ENCODE measurements at places on chromosomes 3 and 15.

DNA sequence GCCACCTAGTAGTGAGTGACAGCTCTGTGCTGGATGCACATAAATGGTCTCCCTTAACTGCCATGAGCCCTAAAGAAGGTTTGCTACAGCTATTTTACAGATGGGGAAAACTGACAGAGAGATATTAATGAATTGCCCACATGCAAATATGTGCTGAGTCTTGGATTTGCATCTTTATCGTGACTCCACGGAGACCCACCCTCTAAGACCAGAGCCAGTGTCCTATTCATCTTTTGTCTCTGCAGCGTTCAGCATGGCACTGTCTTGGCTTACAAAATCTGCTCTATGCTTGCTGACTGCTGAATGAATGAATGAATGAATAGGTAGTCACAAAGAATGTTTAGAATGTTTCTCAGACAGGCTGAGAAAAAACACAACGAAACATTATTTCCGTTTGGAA lies 48.3 kb downstream of the BTD start:
- H3K27me3 ChIP-seq: no peaks in the 10 kb centered on the region
- H3K36me3 ChIP-seq: peaks cover 4% of the 10 kb centered on the region
- no peak overlapping the region for H3K27ac ChIP-seq
- no peak for DNase-seq
- no peak overlapping the region for H3K4me3 ChIP-seq

DNA sequence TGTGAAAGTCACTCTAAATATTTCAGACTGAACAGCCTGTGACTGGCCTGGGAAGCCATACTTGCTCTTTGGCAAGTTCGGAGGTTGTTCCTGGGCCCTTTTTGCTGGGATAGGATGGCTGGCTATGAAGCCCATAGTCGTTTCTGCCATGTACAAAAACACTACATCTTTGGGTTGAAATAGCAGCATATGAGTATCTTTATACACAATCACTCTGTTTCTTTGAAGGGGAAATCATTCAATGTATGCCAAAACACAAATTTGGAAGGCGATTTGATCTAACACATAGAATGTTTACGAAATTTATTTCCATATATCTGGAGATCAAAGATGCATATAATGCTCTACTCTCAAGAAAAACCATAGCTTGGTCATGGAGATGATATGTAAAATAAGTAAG lies 192.9 kb downstream of the SQOR start:
- DNase-seq: no peak
- H3K4me3 ChIP-seq: no peak overlapping the region
- H3K27me3 ChIP-seq: no peaks in the 10 kb centered on the region
- no peaks in the 10 kb centered on the region for H3K4me1 ChIP-seq
- no peaks in the 10 kb centered on the region for H3K36me3 ChIP-seq
- no peak overlapping the region for H3K27ac ChIP-seq

DNA sequence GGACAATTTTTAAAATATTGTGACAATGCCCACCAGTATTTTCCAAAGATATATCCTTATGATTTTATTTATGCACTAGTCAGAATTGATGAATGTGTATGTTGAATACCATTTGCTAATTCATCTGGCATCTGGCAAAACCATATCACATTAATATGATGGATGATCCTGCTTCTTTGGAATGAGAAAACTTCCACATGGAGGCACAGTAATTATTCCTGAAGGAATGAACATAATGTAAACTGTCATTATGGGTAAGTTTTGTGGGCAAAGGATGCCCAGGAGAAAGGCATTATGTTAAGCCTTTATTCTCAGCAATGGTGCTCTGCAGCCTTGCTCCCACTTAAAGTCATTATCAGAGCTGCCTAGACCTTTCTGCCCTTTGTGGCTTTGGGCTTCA lies 113.0 kb upstream of the MME start:
- H3K27ac ChIP-seq: no peak overlapping the region
- DNase-seq: no peak
- no peaks in the 10 kb centered on the region for H3K4me1 ChIP-seq
- no peaks in the 10 kb centered on the region for H3K36me3 ChIP-seq
- no peaks in the 10 kb centered on the region for H3K27me3 ChIP-seq

DNA sequence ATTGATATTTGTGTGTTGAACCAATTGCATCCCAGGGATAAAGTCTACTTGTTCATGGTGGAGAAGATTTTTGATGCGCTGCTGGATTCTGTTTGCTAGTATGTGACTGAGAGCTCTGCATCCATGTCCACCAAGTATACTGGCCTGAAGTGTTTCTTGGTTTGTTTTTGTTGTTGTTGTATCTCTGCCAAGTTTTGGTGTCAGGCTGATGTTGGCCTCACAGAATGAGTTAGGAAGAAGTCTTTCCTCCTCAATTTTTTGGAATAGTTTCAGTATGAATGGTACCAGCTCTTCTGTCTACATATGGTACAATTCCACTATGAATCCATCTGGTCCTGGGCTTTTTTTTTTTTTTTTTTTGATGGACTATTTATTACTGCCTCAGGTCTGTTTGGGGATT lies 50.9 kb upstream of the OSTN start:
- DNase-seq: no peak
- no peak overlapping the region for H3K4me3 ChIP-seq

DNA sequence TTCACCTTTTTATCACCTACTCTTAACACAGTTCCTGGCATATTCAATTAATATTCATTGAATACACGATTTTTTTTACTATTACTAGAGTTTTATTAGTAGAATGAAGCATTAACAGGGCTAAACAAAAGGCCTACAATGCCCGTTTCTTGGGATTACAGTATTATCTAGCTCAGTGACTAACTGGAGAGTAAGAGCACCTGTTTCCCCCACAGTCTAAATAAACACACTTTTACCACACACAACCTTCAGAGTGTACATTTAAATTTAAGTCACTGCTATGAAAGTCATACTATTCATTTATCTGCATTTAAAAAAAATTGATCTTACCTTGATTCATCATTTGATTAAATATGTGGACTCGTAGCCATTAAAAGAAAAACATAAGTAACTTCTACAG lies 74.8 kb downstream of the PLOD2 start:
- no peaks in the 10 kb centered on the region for H3K4me1 ChIP-seq
- H3K27me3 ChIP-seq: no peaks in the 10 kb centered on the region
- no peak overlapping the region for H3K4me3 ChIP-seq
- no peaks in the 10 kb centered on the region for H3K36me3 ChIP-seq

DNA sequence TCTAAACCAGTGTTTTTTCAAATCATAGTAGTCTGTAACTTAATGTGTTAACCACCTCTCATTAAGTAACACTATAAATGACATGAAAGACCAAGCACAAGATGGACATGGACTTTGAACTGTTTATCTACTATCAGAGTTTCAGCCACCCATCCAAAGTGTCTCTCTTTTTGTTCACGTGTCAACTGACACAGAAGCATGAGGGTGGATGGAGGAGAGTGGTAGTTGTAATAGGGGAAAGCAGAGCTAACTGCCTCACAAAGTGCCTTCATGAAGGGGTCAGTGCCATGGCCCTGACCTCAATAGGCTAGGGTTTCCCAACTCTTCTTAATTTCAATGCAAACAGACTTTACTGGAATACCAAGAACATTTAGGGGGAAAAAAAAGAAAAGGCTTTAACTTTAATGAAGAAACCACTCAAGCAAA lies 32.1 kb upstream of the TRPM7 start:
- H3K4me1 ChIP-seq: peaks cover 8% of the 10 kb centered on the region
- no peak overlapping the region for H3K4me3 ChIP-seq
- peaks cover 12% of the 10 kb centered on the region for H3K36me3 ChIP-seq
- no peak overlapping the region for H3K27ac ChIP-seq
- H3K27me3 ChIP-seq: no peaks in the 10 kb centered on the region

Measured in T-helper 17 cell (primary cell).